ENCODE measurements at places on chromosomes 16 and 17.

- DNase-seq = no peak
Measured at GRCh38 chr16:57601801-57602478, 26.5 kb upstream of the ADGRG1 start.

DNA sequence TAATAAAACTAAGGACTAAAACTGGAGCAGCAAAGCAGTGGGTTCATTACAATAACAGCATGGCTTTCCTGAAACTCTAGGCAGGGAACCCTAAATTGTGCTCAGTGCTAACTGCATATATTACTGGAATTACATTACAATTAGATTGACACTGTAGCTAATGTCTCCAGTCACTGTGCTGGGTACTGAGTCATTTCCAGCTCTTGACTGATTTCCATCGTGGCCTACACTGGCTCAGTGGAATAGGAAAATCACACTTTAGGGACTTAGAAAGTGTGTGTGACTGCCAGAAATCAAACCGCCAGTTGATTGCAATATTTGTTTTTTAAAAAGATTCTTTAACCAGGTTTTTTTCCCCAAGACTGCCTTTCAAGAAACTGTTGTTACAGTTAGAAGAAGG, 1447.4 kb upstream of the GOT2 start:
- no peak for DNase-seq

DNA sequence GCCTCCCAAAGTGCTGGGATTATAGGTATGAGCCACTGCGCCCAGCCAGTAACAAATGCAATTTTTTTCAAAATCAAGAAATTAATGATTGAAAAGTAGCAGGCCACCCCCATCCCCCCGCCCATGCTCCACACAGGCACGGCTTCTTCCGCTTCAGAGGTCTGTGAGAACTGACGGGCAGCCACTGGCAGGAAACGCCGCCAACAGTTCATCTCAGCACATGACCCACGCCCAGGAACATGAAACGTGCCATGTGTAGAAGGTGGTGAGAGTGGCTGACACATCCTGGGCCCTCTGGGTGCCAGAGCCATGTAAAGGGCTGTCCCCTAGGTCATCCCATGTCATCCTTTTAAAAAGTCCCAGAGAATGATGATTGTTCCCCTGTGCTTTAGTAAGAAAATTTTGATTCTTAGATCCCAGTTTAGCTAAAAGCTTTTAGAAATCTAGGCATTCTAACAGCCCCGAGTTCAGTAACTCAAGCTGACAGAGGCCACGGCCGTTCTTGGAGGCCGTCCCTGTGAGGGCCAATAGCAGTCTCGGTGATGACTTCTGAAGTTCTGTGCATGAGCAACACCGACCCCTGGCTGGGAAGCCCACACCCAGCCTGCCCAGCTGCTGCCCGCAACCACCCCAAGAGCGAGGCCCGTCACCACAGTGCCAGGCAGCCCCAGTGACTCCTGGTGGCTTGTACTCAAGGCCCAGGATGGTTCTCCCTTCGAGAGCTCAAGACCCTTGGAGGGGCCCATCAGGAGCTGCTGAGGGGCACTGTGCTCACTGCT, 52.1 kb downstream of the KLHDC4 start:
- no peak for DNase-seq

GRCh38 chr17:45790296-45790922, 6.3 kb downstream of the CRHR1 start:
- DNase-seq = no peak

GRCh38 chr17:39631403-39631802, 4.7 kb downstream of the PPP1R1B start:
- no peak for DNase-seq
